ENCODE measurements at places on chromosomes 13 and 19.

DNA sequence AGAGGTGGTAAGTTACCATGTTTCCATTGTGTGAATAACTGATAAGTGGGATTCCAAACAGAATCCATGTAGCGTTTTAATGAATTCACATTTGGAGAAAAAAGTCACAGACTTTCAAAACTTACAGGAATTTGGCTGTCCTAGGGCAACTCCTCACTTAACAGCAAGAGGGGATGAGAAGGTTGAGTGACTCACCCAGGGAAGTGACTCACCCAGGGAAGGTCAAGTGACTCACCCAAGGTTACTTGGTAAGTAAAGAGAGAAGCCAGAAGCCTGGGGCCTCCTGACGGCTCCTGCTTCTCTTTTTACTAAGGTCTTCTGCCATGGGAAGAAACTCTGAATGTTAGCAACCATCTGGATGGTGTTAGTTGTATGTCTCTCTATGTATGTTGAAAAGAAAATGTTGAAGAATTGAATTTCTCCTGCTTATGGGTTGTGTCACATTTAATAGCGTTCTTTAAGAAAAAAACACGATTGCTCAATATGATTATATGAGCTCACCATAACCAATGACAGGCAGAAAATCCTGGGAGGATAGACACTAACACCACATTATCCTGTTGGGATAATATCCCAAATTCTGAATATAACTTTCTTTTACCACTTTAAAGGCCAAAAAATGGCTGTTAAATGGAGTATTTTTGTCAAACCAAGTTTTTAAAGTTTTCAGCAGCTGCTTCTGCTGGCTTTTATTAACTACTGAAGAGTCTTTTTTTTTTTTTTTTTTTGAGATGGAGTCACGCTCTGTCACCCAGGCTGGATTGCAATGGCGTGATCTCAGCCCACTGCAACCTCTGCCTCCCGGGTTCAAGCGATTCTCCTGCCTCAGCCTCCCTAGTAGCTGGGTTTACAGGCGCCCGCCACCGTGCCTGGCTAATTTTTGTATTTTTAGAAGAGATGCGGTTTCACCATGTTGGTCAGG lies 195.6 kb downstream of the GGACT start:
- DNase-seq = peak; percentile 94

DNA sequence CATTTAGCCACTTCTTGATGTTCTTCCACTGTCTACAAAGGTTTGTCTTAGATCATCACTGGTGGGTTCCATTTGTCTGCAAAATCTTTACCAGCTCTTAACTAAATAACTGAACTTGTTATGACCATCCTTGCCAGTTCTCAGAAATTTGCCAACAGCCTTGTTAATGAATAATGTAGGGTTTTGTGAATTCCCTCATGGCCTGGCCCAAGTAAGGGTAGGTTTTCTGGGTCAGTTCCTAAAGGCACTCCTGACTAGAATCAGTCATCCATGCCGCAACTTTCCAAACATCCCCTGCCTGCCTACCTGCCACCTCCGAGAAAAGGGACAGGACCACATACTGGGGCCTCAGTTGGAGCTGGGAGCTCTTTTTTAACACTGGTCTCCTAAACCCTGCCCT lies 4.0 kb downstream of the COL4A1 start:
- no peak for DNase-seq

DNA sequence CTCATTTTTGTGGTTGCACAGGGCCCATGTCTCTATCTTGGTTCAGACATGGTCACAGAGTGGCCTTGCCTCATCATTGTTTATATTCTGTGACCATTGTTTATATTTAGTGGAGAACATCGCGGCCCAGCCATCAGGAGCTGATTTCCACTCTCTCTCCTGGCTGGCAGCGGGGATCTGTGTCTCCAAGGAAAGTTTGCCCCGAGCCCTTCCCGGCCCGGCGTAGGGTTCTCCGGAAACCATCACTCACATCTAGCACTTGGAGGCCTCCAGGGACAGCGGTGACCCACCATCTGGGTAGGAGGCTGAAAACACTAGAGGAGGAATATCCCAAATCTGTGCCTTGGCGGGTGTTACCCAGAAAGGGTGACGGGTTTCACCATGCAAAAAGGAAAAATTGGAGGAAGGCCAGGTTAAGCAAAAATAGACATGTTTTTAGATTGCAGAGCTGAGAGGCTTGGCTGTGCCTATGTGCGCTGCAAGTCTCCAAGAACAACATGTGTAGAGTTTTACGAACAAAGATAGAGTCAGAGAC lies 726 bp upstream of the ZNF358 start:
- DNase-seq = no peak

- no peak for DNase-seq
These were observed 96.4 kb downstream of the COL4A1 start for GRCh38 chr13:110210604-110210985.

- DNase-seq = no peak
These were observed 90.5 kb downstream of the COL4A2 start for GRCh38 chr13:110397436-110398115.

- no peak for DNase-seq
These were observed 1705.5 kb downstream of the SLITRK1 start for GRCh38 chr13:82176751-82177150.
